NCI-H1694 treated with DMSO at 0.1 percent for 48 hours (cell line): ENCODE measurements at places on chromosomes 3 and 15.

- no peak for DNase-seq
Measured at GRCh38 chr3:155242342-155242741, 51.1 kb downstream of the STRIT1 start.

DNA sequence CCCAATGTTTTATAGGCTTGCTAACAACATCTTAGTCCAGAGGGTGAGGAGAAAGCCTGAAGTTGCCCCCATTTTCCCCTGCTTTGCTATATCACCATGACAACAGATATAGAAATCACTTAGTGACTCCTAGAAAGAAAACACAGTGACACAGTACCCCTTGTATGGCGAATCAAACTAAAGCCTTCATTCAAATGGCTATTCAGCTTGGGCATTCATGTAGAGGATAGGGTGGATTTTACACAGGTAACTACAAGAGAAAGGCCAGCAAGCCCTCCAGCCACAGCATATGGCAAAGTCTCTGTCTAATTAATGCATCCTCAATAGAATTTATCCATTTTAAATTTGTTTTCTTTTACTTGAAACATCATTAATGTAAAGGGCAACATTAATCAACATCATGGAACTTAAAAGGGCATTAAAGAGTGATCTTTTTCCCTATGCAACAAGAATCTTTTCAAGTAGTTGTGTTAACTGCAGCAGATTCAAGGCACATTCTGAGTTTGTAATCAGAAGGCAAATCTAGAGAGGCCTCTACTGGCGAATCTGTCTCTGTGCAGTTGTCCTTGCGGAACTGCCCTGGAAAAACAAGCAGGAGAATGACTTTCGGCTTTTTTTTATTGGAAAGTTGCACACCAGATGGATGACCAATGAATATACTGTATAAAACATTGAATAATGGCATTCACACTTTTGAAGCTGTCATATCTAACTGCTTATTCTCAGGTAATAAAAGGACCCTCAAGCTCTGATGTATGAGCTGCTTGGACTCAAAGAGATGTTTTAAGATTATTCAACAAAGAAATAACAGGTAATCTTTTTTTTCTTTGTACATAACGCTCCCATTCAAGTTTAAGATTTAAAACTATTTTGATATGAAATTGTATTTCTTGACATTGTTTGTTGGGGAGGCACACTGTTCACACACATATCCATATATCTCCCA lies 621.7 kb upstream of the AGTR1 start:
- peak; percentile 6 for DNase-seq

DNA sequence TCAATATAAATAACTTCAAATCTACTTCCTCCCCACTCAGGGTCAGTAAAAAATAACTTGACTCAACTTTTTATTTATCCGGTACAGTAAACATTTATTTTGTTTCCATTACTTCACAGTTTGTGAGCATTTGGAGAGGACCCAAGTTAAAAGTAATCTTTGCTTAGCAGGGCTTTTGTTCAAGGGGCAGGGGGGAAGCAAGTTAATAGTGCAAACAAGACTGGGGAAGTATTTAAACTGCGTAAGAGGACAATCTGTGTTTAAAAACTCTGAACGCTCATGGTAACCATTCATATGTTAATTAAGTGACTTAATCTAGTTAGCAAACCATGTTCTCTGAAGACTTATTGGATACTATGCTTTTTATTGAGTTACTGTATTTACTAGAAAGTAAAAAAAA lies 346.2 kb downstream of the SLC9A9 start:
- no peak for DNase-seq

DNA sequence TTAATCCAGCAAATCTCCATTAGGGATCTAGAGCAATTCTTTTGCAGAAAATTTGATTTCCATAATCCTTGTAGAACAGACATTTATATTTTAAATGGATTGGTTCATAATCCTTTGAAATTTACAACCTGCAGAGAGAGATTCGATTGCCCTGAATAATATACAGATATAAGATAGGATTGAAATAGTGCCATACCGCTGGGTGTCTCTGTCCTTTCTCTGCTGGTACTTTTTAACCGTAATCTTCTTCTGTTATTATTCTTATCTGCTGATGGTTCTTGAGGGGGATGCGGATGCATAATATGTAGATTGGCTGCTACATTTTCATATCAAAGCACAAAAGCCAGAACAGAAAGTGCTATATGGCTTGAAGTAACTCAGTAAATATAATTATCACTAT lies 182.2 kb downstream of the CFAP20DC start:
- DNase-seq = no peak

DNA sequence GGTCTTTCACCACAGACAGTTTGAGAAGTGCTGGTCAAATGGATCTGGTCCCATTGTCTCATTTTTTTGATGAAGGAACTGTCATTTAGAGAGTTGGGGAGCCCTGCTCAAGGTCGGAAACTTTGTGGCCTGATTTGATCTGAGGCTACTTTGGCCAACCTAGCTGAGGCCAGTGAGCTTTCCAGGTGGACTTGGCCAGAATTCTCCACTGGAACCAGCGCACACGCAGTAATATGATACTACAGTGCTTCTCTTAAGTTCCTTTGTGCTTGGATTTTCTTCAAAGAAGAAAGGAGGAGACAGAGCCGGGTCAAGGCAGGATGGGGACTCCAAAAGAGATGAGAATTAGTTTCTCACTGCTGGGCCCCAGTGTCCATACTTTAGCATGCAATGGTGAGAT lies 50.5 kb downstream of the CCNB2 start:
- no peak for DNase-seq

DNA sequence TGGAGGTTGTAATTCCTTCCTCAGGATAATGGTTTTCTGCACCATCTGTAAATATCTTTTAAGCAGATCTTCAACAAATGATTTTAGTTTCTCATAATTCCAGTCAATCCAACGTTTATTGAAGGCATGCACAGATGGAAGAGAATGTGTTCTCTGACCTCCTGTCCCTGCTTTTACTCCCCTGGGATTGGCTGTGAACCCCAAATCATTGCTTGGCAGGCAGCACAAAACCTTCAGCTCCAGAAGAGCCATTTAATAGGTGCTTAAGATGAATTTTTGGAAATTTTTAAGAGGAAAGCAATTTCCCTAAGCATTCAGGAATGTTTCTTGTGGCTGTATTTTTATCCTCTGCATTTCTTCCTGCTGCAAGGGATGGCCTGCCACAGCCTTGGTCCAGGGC lies 25.5 kb upstream of the THSD4 start:
- DNase-seq = no peak

GRCh38 chr3:177300039-177300833 lies 103.0 kb upstream of the TBL1XR1 start:
- DNase-seq = no peak

- DNase-seq = no peak
Measured at GRCh38 chr3:141129049-141129448, 77.9 kb downstream of the SPSB4 start.

DNA sequence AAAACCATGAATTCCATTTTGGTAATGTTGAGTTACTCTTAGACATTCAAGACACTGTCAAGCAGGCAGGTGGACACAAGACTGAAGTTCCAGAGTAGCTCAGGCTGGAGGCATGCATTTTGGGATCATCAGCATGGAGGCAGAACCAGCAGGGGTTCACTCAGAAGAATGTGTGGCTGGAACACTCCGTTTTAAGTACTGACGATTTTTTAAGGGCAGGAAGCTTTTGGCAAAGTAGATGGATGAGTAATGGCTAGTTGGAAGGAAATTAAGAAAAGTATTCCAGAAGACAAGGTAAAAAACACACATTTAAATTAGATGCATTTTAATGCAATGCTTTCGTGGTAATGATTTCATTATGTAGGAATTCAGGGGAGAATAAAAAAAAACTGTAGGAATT lies 420.4 kb downstream of the ROBO2 start:
- no peak for DNase-seq

- DNase-seq = no peak
Measured at GRCh38 chr15:78140292-78140691, 8.9 kb upstream of the IDH3A start.

DNA sequence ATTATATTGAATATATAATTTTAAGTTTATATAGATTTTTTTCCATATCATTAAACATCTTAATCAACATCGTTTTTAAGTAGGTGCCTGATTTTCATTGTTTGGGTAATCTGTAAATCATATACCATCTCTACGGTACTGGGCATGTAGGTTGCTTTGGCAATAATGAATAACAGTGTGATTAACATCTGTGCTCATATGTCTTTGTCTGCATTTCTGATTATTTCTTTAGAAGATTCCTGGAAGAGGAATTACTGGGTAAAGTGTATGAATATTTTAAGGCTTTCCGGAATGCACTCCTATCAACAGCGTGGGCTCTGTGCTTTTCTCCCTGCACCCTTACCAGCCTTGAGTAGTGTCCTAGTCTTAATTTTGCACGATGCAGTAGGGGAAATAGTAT lies 119.8 kb upstream of the LIPC start:
- no peak for DNase-seq

GRCh38 chr3:56810577-56811545 lies 9.1 kb upstream of the ARHGEF3 start:
- peak; percentile 83 for DNase-seq

DNA sequence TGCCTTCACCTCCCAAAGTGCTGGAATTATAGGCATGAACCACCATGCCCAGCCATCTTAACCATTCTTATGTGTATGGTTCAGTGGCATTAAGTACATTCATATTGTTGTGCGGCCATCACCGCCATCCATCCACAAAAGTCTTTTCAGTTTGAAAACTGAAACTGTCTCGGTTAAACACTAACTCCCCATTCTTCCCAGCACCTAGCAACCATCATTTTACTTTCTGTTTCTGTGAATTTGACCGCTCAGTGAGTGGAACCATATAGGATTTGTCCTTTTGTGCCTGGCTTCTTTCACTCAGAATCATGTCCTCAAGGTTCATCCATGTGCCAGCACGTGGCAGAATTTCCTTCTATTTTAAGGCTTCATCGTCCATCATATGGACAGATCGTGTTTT lies 5.8 kb downstream of the MCM2 start:
- no peak for DNase-seq

DNA sequence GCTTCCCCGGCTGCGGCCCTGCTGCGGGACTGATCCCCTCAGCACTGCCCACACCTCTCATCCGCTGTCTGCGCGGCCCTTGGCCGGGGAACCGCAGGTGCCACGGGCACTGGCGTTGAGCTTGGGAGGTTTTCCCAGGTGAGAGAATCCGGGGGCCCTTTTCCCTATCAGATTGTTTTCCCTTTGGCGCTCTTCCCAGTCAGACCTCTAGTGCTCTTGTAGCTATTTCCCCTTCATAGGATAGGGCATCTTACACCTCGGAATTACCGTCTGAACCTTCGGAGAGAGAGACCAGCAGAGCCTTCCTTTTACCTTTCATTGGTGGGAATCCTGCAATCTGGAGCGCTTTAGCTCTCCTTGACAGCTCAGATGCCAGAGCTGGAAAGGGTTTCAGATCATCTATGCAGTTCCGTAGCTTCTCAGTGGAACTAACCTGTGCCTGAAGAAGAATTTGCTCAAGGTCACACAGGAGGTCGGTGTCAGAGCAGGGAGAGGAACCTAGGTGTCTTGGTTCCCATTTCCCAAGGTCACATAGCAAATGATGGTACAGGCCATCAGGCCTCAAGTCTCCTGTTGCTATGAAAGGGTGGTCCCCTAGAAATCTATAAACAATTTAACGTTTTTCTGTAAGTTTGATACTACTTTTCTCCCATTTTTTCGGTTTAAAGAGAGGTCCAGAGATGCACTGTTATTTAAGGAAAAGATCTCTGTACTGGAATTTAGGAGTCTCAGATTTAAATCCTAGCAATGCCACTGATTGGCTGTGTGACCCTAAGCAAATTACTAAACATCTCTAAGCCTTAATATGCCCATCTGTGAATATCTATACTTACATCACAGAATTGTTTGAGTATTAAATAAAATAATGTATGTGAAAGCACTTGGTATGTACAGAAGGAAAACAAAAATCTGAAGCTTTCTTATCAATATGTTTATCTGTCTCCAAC lies 916 bp downstream of the IDH3A start:
- no peak for DNase-seq

DNA sequence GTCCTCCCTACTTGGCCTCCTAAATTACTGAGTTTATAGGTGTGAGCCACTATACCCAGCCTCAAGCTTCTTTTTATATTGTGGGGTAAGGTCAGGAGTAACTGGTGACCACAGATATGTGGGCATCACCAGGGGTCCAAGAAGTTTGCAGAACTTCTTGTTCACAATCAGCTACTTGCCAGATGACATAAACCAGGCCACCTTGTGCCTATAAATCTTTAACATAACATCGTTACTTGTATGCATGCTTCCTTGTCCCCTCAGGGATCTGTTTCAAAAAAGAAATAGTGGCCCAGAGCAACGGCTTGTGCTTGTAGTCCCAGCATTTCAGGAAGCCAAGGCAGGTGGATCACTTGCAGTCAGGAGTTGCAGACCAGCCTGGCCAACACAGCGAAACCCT lies 115.1 kb upstream of the FAM174B start:
- DNase-seq = no peak

- no peak for DNase-seq
Measured at GRCh38 chr3:174462916-174463315, 396.2 kb upstream of the NAALADL2 start.

GRCh38 chr15:56929933-56930332 lies 11.5 kb downstream of the TCF12 start:
- no peak for DNase-seq

GRCh38 chr3:112688819-112689218 lies 47.9 kb upstream of the CCDC80 start:
- no peak for DNase-seq

DNA sequence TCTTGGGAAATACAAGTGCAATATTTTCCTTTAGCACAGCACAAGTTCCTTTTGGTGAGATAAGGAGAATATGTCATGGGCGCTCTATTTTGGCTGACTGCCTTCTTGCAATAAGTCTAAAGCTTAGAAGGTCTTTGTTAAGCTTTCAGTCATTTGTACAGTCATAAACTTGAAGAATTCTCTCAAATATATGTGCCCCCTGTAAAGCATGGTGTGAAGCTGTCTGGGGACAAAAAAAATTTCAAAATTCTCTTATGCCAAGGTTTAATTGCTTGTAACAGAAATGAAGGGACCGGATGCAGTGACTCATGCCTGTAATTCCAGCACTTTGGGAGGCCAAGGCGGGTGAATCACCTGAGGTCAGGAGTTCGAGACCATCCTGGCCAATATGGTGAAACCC lies 21.7 kb upstream of the ARID3B start:
- no peak for DNase-seq

- DNase-seq = no peak
Measured at GRCh38 chr3:64623125-64623524, 64.7 kb downstream of the ADAMTS9 start.

DNA sequence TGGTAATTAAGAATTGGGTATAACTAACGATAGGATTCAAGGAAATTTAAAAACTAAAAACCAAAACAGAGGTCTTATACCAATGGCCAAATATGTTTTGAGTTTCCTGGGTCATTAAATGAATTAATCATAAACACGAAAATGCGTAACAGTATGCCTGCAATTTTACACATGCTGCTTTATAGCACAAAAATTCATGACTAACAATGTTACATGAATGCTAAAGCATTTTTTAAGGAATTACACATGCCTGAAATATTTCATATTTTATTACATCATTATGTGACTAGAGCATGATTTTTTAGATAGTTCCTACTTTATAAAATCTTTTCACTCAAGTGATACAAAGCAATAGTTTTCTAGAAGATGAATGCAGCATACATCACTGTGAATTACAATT lies 74.7 kb downstream of the ZNF148 start:
- no peak for DNase-seq
